ENCODE measurements at places on chromosomes 7 and 10. TPM values are rescaled to one million over a fixed set of nuclear protein-coding genes. Genes with fewer than 3 reads are reported as not detected.

IFIT1 gene
- total RNA-seq = 0.75 TPM

DHX32 gene
- total RNA-seq = 31.9 TPM

FRMD4A gene
- 155 TPM for total RNA-seq

SPDYE18 gene
- 0.66 TPM for total RNA-seq

JAKMIP3 gene
- total RNA-seq = not detected

ADAMTS14 gene
- total RNA-seq = not detected

ZNF853 gene
- total RNA-seq = 0.21 TPM

SFTPA1 gene
- total RNA-seq = not detected

DNAJC9 gene
- 55.0 TPM for total RNA-seq

GALNT17 gene
- not detected for total RNA-seq

FBXW4 gene
- 20.8 TPM for total RNA-seq

RADIL gene
- total RNA-seq = 2.5 TPM

FXYD4 gene
- not detected for total RNA-seq

MEOX2 gene
- 47.8 TPM for total RNA-seq

HABP2 gene
- total RNA-seq = not detected

WDFY4 gene
- total RNA-seq = 10.2 TPM

GIMAP7 gene
- 42.4 TPM for total RNA-seq

HDAC9 gene
- 11.6 TPM for total RNA-seq

TMEM178B gene
- not detected for total RNA-seq

CBLL1 gene
- 31.1 TPM for total RNA-seq

NEUROG3 gene
- not detected for total RNA-seq

SYT15B gene
- 0.18 TPM for total RNA-seq

CDCA7L gene
- 91.6 TPM for total RNA-seq

CYP3A5 gene
- total RNA-seq = not detected

FAM180A gene
- total RNA-seq = not detected

DKK1 gene
- 200 TPM for total RNA-seq

TFEC gene
- 7.9 TPM for total RNA-seq

HTR5A gene
- total RNA-seq = not detected

HEPACAM2 gene
- total RNA-seq = not detected

SMIM30 gene
- total RNA-seq = 41.7 TPM

C10orf71 gene
- not detected for total RNA-seq

CELF2 gene
- total RNA-seq = 42.6 TPM

NACAD gene
- total RNA-seq = 4.3 TPM

TRPV6 gene
- total RNA-seq = not detected

RTKN2 gene
- total RNA-seq = 4.8 TPM

ZNHIT1 gene
- total RNA-seq = 90.5 TPM

ECD gene
- 36.6 TPM for total RNA-seq

DOCK4 gene
- 164 TPM for total RNA-seq

CLRN3 gene
- not detected for total RNA-seq

GJD4 gene
- total RNA-seq = not detected

SSC4D gene
- total RNA-seq = 0.46 TPM

AKAP9 gene
- total RNA-seq = 41.8 TPM

FAM25G gene
- total RNA-seq = not detected

CLDN4 gene
- total RNA-seq = 0.25 TPM

STAM gene
- total RNA-seq = 20.6 TPM

LBX1 gene
- not detected for total RNA-seq

ZNF425 gene
- total RNA-seq = 2.0 TPM

PIK3AP1 gene
- not detected for total RNA-seq

ABCC2 gene
- 1.7 TPM for total RNA-seq

CLCN1 gene
- not detected for total RNA-seq

TMEM168 gene
- total RNA-seq = 23.8 TPM

ARPC1A gene
- total RNA-seq = 243 TPM

GNAT3 gene
- not detected for total RNA-seq

CREB5 gene
- total RNA-seq = 13.8 TPM
